ENCODE measurements at places on chromosomes 3 and 15.

DNA sequence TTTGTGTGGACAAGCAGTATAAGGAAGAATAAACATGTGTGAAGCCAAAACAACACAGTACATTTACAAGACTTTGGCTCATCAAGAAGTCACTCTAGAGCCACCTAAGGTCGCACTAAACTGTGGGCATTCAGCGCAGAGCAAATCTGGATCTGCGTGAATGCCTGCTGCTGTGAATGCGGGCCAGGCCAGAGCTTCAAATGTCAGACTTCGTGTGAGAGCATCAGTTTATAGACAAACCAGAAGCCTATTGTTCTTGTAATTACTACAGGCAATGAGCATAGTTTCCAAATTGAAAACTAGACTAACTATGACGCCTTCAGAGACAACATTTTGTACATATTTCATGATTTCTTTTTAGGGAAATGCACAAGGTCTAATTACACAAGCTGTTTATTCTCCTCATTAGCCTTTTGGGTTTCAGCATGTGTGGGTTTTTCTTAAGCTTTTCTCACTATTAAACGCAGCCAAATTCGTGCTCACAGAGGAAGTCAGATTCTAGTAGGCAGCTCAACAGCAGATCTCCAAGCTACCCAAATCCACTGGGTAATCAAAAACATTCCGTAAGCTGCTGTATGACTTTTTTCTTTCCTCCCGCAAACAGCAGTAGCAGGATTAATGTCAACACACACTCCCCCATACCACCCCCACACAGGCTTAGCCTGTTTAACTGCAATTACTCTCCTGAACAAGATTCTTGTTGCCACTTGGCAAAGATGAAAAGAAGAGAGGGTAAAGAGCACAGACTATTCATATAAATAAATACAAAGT is 84.5 kb upstream of the SETMAR start:
- no peak for DNase-seq

DNA sequence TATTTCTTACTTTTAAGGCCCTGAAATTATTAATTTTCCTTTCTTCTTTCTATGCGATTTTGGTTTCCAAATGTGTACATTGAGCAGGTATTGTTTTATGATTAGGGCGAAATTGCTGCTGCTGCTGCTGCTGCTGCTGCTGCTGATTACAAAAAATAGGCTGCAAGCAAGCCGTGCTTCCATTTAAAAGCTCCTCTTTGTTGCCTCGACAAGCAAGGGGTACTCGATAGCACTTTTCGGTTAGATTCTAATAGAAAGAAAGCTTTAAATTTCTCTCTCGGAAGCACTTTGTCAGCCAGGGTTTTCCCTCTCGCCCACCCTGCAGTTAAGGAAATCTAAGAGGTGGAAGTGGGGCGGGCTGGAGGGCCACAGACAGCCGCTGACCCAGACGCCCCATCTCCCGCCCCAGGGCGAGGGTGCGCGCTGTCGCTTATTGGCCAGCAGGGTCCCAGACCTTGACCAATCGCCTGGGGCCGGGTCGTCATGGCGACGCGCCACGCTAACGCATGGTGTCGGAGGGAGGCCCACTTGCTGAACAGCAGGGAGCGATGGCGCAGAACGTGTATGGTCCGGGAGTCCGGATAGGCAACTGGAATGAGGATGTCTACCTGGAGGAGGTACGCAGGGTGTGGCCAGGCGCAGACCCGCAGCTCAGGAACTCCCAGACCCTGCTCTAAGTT is at the start of gene CFAP161:
TSS of gene CFAP161 (plus strand) at position 489 of the 680 bp plus-strand sequence. CDS start at position 549, 60 bp downstream.
- peak; percentile 50 for DNase-seq

DNA sequence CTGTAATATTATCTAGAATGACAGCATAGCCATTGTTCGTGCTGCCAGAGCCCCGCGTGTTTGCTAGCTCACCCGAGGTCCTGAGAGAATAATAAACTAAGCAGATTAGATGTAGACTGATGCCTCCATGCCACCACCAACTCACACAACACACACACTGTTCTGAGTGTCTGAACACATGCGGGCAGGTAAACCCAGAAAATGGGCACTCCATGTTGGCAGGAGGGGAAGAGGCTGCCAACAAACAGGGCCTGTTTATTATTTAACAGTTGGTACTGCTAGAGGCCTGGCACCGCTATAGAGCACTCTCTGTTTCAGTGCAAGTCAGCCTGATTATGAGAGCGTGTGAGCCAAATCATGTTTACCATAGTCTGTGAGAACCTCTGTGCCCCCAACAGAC is 299.0 kb downstream of the ZBTB20 start:
- DNase-seq = no peak

GRCh38 chr15:51355096-51355495 is 13.6 kb downstream of the GLDN start:
- no peak for DNase-seq

DNA sequence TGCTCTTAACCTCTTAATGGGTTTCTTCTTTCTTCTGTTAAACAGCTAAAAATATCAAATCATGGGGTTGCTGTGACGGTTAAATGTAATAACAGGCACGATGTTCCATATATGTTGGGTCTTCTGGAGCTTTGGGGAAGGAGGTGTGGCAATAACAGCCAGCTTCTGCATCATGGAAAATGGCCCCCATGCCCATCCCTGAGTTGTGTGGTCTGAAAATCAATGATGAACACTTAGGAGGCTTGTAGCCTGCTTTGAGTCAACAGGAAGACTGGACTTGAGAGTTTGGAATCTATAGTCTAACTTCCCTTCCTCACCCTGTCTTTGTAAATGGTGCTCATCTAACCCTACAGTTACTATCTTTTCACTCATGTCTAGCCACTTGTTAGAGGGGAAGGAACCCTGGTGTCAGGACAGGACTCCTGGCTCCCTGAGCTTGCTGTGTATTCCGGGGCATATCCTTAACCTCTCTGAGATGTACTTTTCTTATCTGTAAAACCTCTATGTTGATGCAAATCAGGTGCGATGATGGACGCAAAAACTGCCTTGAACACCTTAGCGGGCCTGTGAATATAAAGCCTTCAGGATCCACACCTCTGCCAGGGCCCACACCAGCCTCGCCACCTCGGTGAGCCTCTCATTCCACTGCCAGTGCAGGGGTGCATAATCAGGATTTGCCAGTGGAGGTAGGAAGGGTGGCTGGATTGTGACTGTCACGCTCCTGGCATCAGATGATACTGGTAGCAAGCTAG is 27.5 kb downstream of the SMAD3 start:
- no peak for DNase-seq

DNA sequence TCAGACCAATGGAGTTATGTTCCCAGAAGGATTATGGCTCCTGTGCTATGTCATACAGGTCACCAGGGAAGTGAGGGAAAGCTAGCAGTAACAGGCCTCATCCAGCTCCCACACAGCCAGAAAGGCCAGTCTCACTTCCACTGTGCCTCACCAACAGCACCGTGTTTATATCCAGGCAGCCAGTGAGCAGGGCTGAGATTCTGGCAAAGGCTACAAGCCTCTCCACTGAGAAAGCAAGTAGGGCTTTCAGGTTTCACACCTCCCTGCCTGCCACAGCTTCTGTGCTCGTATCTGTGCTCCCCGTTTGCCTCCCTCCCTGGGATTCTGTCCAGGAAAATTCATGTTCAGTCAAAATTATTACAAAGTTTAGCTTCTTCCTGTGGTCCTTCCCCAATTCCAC is 14.9 kb upstream of the CFAP20DC start:
- DNase-seq = no peak

DNA sequence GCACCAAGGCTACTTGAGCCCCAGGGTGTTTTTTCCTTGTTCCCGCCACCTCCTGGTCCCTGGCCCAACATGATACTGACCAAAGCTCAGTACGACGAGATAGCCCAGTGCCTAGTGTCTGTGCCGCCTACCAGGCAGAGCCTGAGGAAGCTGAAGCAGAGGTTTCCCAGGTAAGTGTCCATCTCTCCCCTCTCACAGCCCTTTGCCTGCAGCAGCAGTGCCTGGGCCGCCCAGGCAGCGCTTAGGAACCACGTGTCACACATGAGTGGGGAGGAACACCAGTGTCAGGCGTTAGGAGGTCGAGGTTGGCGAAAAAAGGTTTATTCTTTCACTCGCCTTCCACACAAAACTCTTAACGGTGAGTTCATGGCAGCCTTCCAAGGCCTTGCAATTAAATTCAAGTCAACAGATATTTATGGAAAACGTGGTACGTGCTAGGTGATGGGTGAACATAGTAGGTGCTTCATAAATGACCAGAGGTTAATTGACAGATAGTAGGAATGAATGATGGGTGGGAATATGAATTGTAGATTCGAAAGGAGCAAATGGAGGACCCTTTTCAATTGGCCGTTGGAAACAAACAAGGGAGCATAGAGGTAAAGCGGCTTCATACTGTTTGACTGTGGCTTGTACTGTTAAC is 486 bp downstream of the CDIN1 start:
- no peak for DNase-seq

DNA sequence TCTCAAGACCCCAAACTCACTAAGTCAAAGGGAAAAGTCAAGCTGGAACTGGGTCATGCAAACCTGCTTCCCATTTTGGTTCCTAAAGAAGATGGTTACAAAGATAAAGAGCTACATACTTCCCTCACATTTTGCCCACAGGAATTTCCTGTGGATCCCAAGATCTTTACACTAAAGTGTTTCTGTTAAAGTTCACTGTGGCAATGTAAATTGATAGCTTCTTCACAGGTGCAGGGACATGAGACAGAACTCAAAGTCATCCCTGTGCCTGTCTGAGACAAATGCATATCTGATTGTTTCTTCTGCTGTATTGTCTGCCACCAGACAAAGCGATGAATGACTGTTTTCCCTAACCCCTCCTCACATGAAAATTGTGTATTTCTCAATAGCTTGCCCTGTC is 567.8 kb downstream of the ZIC1 start:
- DNase-seq = no peak

GRCh38 chr15:81296673-81297072 is 27.3 kb downstream of the STARD5 start:
- DNase-seq = peak; percentile 50

- DNase-seq = no peak
Measured at GRCh38 chr3:188416041-188416440, 262.1 kb downstream of the LPP start.

- DNase-seq = no peak
Measured at GRCh38 chr3:128468285-128468790, 1.6 kb upstream of the DNAJB8 start.

- no peak for DNase-seq
Measured at GRCh38 chr15:80929689-80930088, 59.9 kb downstream of the MESD start.

DNA sequence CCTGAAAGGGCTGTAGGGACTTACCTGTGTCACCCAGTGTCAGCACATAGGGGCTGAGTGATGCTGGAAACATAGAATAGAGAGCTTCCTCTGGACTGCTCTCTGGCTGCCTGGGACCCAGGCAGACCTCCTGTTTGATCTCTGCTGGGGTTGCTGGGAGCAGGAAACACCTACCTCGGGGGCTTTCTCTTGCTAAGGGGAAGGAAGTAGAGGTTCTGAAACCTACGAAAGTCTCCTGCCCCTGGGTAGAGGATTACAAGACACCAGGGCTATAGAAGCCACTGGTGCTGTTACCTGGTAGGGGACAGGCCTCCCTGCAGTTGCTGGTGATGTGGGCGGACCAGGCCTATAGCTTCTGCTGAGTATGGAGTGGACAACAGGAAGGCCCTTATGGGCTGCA is 81.7 kb downstream of the DHX30 start:
- DNase-seq = no peak

DNA sequence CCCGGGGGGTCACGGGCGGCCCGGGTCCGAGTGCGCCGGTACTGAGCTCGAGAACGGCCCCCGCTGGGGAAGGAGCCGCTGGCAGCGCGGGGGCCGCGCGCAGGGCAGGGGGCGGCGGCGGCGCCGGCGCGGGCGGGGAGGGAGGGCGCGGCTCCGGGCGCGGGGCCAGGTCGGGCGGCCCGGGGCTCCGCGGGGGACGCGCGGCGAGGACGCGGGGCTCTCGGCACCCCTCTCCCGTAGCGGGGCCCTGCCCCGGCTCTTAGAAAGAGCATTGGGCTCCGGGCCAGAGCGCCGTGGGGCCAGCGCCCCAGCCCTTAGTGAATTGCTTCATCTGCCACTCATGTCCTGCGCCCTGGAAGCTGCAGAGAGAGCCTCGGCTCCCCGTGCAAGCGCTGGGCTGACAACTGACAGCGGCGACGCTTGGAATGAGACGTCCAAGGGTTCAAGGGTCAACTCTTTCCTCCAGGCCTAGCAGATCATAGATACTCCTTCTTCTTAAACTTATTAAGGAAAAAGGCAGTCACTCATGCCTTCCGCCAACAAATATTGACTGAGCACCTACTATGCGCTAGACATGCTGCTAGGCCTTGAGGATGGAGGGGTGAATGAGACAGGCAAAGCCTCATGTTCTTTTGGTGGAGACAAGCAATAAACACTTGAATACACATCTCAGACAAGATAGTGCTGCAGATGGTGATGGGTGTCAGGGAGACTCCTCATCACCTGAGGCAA is 140.8 kb downstream of the SMAD6 start:
- DNase-seq = no peak

GRCh38 chr3:190180268-190180667 is 59.6 kb upstream of the P3H2 start:
- no peak for DNase-seq

GRCh38 chr3:32757618-32758374 is 60.0 kb upstream of the TRIM71 start:
- no peak for DNase-seq

DNA sequence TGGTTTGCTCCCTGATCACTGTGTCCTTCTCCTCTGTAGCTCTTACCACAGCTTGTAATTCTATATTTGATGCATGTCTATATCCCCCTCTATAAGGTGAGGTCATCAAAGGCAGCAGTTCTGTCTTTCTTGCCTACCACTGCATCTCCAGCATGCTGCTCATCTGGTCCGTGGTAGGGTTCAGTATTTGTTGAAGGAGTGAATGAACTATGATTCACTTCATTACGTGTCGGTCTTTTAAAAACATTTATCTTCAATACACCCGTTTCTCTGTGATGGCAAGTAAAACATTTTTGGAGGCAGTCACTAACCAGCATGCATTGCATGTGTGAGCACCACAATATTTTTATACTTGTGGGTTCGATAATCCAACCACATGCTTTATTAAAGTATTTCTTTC is 27.6 kb downstream of the CHST14 start:
- DNase-seq = no peak

GRCh38 chr3:81339040-81339845 is 422.2 kb downstream of the GBE1 start:
- DNase-seq = no peak

DNA sequence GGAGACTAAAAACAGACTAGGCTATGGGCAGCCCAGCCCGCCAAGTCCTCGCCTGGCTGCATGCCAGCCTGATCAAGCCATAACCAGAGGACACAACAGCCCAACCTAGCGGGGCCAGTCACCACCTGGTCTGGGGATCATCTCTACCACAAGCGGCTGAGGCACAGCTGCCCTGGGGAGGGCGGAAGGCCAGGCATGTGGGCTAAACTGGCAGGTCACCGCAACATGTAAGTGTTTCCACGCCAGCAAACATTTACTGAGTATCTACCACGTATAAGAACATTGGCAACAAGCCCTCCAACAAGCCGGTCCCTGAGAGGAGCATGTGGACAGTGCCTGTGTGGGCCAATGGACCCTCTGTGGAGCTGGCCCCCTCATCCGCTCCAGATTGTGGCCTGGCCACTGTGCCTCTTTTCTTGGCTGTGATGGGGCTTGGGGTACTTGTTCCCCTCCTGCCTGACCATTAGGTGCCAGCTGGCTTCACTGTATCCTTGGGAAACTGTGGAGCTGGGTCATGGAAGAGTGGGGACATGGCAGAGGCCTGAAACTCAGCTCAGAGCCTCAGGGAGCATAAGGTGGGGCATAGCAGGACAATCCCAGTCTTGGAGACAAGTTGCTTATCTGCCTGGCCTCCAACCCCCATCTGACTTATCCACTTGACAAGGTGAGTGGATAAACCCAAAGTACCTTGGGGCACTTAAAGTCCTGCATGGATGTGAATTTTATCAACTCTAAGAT is 9.0 kb downstream of the UBXN7 start:
- no peak for DNase-seq

GRCh38 chr3:72797773-72798543 is 50.3 kb downstream of the SHQ1 start:
- DNase-seq = no peak

Measured in stimulated activated CD8-positive, alpha-beta memory T cell treated with anti-CD3 and anti-CD28 coated beads, Interleukin-7, amount 100 ng/mL, for 48 hours (primary cell).